NCI-H69 (cell line): ENCODE measurements at places on chromosomes 1 and 21.
A peak's percentile ranks its signal among the peaks of the same experiment; 100 is the strongest.

DNA sequence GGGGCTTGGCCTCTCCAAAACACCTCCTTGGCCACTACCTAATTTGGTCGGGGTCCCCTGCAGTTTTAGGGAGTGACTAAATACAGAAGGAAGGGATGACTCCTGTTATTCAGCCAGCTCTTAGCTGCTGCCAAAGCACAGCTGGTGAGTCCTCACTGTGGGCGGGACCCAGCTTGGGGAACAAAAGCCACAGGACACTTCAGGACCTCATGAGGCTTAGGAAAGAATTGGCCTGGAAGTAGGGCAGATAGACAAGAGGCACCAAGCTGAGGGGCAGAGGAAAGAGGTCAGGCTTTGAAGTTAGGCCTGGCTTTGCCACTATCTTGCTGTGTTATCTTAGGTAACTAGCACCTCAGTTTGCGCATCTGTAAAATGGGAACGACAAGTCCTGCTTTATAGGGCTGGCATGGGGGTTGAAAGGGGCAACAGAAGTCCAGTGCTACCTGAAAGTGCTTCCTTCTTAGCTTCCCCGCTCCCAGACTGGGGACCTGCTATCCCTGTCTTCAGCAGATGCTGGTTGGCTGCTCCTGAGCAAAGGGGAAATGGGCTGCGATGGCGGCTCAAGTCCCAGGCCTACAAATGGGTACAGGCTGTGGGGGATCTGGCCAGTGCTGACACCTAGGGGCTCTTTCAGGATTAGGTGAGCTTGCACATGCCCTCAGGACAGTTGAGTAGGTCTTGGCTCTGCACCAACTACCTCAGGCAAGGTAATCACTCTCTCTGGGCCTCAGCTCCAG is 15.7 kb downstream of the IFI6 start:
- peak; percentile 76 for DNase-seq

- peak; percentile 64 for DNase-seq
These were observed at the start of gene IL6R for GRCh38 chr1:154404984-154405746. IL6R (plus strand) TSS chr1:154405343; CDS start chr1:154405630, 287 bp downstream.

GRCh38 chr1:17067069-17067426 is 13.2 kb upstream of the SDHB start:
- no peak for DNase-seq

GRCh38 chr1:209890641-209891330 is 47.2 kb upstream of the SYT14 start:
- no peak for DNase-seq

GRCh38 chr1:180150982-180151381 is 3.7 kb upstream of the QSOX1 start:
- DNase-seq = no peak

DNA sequence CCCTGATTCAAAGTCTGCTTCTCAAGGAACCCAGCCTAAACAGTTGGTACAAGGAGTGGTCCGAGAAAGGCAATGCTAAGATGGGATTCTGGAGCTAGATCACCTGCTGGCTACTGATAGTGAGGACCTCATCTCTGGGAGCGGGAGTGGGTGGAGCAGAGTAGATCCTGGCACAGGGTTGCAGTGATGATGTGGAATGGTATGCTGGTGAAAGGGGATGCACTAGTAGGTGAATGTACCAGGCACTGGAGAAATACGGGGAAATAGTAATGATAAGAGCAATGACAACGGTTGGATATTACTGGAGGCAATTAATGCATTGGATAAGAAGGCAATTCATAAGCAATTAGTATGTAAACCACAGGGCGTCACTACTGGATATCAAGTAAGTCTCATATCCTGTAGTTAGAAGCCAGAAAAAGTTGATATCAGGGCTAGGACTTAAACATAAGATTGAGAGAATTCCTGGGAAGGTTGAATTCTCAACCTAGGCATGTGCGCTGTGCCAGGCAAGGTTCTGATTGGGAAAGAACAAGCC is 169.2 kb upstream of the LMO4 start:
- DNase-seq = no peak

- peak; percentile 61 for DNase-seq
These were observed 143.8 kb downstream of the TGFB2 start for GRCh38 chr1:218488986-218489385.

- no peak for DNase-seq
These were observed 5.1 kb upstream of the NPHP4 start for GRCh38 chr1:5997316-5997715.

GRCh38 chr1:157695417-157695816 is 5.2 kb downstream of the FCRL3 start:
- no peak for DNase-seq

DNA sequence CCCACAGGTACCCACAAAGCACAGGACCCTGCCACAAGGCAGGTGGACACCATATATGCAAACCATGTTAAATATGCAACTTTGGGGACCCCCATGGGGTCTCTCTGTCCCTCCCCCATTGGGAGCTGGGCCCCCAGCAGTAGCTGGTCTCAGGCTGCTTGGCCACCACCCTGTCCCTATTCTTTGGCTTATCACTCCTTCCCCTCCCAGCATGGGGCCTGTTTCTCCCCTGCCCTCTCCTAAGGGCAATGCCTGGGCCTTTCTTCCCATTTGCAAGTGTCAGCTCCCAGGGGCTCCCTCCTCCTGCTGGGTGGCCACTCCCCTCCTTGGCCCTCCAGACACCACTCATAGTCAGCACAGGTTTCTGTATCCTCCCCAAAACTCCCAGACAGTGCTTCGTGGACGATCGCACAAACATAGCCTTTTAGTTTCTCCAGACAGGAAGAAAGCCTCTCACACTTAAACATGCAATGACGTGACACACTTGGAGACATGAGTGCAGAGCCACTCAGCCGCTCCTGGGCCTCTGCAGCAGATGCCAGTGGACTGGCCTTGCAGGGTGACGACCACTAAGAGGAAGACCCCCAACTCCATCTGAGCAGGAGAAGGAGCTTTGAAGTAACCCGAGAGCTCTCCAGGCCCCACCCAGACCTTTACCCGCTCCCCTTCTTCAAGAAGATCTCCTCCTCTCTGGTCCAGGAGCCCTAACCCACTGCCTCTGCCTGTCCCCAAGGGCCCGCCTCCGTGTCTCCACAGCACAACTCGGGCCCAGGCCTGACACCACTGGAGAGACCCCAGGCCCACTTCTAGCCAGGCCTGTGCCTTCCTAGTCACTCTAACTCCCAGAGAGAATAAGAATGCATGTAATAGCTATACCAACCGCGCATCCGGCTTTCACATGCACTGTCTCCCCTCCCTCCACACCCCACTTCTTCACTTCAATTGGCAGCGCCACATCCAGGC is 22.9 kb downstream of the CITED4 start:
- DNase-seq = no peak

DNA sequence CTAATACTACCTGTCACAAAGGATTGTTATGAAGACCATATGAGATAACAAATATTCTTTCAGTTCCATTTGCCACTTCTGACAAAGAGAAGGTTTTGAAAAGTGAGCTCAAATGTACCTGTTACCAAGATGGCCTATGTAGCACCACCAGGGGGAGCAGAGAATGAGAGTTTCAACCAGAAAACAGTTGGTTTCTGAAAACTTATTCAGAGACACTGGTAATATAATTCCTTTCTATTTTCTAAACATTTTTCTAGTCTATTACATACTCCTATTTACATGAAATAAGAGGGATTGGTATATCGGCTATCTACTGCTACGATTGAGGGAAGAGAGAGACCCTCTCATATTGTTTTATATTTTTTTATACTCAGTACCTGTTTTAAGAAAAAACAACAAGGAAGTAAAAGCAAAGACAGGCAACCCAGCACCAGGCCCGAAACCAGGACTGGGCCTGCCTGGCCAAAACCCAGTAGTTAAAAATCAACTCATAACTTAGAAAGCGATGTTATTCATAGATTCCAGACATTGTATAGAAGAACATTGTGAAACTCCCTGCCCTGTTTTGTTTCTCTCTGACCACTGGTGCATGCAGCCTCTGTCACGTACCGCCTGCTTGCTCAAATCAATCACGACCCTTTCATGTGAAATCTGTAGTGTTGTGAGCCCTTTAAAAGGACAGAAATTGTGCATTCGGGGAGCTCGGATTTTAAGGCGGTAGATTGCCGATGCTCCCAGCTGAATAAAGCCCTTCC is 48.3 kb downstream of the IL23R start:
- DNase-seq = peak; percentile 9

DNA sequence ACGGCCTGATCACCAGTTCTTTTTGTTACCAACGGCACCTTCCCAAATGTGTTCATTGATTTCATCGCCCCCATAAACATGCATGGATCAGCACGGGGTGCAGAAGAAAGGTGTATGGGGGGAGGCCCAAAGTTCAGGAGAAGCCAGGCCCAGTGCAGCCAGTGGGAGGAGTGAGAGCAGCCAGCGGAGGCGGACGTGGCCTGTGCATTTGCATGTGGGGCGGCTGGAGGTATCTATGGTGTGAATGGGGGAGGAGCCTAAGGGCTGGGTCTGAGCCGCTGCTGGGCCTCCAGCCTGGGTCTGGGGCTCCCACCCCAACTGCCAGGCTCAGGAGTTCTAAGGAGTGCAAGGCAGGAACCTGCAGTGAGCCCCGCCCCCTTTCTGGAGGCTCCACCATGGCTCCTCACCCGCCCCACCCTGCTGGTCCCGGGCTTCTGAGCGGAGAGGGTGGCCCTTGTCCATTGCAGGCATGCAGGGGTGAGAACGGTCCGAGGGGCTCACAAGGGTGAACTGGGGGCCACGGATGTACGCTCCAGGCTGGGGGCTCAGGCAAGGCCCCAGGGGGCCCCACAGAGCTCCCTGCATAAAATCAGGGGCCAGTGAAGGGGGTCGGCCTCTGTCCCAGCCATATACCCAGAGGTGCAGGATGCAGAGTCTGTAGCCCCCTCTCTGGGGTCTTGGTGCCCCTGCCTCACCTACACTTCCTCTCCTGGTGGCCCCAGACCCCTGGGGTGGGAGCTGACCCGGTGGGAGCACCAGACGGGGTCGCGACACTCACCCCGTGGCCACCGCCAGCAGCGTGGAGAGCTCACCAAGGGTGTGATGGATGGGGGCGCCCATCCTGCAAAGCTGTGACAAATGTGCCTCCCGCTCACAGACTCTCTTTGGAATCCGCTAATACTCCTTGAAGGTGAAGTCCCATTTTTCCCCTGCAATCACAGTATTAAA is 31.3 kb upstream of the TTC34 start:
- DNase-seq = no peak

GRCh38 chr1:227779021-227779441 is 36.4 kb upstream of the PRSS38 start:
- peak; percentile 77 for DNase-seq

DNA sequence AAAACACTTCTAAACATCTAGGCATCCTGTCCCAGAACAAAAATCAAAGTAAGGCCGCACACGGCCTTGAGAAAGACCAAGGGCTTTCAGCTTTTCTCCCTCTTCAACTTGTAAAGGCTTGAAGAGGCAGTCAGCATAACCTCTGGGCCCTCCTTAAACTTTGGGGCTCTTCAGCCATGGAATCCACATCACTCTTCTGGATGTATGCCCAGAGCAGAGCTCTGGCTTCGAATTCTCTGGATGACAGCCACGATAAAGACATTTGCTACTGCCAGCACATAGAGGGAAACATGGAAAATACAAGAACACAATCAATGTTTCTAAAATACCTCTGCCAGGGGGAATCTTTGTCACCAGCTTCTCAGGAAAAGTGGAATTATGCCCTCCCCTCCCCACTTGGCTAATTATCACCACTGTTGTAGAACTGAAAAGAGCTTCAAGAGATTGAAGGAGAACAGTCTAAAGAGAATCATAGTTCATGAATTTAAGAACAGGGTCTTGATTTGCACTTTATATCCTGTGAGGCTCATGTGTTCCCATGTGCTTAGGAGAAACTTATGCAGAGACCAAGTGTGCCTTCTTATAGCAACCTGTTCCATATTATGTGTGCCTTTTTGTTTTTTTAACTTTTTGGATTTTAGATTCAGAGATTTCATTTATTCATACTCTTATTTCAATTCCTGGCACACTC is 39.0 kb upstream of the DPT start:
- DNase-seq = no peak

GRCh38 chr1:203038891-203039608 is 12.8 kb downstream of the PPFIA4 start:
- peak; percentile 80 for DNase-seq

- DNase-seq = no peak
These were observed 84.7 kb upstream of the LYPLAL1 start for GRCh38 chr1:219088778-219089557.

DNA sequence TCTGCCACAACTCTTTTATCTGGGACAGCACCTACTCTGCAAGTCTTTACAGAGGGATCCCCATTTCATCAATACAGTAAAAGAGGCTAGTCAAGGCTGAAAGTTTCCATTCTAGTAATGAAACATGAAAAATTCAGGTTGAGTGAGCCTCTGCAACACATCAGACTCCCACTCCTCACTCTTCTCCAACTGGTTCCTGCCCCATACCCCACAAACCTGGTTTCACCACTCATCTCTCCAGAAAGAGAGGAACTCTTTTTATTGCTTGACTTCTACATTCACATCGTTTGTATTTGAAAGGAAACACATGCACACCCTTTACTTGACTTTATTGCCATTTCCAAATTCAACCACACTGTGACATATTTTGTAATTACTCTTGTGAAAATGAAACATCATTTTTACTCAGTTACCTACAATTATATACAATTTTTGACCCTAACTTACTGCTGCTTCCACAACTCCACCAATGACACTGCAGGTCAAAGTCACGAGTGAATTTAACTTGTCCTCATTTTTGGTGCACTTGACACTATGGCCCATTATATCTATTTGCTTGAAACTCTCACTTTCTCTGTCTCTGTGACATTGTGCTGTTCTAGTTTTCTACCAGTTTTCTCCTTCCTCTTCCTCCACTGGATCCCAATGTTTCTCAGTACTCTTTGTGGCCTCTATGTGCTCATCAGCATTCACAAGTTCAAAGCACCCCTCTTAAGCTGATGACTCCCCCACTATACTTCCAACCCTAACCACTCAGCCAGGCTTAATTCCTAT is 8.0 kb downstream of the STX6 start:
- no peak for DNase-seq

- no peak for DNase-seq
These were observed 31.5 kb downstream of the COL18A1 start for GRCh38 chr21:45436351-45437065.

GRCh38 chr1:230306169-230306568 is 120.0 kb downstream of the PGBD5 start:
- no peak for DNase-seq

DNA sequence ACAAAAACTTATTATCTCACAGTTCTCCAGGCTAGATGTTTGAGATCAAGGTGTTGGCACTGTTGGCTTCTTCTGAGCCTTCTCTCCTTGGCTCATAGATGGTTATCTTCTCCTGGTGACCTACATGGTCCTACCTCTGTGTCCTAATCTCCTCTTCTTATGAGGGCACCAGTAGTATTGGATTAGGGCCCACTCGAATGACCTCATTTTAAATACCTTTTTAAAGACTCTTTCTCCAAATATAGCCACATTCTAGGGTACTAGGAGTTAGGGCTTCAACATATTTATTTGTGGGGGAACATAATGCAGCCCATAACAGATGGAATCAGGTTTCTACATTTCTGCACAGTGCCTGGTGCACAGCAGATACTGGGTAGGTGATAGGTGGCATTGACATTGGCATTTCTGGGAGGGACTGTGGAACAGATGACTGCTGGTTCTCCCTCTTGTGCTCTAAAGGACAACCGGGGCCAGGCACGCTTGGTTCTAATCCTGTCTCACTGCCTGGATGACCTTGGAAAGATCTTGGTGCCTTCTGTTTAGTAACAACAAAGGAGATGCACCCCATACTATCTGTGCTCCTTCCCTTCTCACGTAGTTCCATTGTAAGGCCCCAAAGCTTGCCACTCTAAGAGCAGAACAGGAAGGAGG is 140.3 kb downstream of the PLPP3 start:
- no peak for DNase-seq
